GM12865 (cell line): ENCODE measurements at places on chromosomes 3 and 15.

- no peak for DNase-seq
Observed at GRCh38 chr3:154126651-154127050, 5.5 kb downstream of the ARHGEF26 start.

DNA sequence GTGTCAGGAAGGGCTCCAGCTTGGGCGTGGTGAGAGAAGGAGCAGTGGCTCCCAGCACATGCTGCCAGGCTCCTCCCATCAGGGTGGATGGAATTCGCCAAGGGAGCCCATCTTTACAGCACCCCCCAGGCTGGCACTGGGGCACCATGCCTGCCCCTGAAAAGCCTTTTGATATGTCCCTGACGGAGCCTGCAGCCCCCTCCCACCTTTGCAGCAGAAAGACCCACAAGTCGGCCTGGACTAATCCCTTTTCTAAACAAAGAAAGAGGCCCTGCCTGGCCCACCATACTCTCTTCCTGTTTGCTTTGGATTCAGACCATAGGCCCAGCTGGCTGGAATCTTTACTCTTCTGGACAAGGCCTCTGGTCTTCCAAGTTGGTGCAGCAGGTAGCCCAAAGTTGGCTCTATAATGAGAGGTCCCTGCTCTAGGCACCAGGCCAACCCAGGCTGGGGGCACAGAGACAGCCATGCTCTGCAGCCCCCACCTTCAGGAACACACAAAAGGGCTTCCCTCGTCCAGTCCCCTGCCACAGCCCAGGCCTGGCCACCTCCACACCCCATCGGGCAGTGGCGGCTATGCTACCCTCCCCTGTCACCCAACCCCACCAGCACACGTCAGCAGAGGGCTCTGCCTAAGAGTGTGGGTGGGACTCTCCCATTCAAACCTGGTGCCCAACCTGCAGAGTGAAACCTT is 5.4 kb downstream of the ANPEP start:
- DNase-seq = no peak

DNA sequence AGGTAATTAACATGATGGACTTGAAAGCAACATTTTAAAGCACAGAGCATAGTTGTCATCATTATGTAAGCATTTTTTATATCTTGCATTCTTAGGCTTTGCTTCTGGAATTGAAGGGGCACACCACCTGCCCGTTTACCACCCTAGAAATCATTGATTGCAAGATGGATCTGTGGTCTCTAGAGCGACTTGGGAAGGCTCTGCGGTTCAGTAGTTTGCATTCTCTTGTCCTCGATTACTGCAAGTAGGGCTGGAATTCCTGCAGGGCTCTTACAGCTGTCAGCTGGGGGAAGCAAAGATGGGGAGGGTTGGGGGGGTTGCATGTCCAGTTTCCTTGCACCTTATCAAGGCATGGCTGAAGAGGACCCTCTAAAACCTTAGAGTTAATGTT is 56.7 kb upstream of the RNF7 start:
- DNase-seq = no peak

GRCh38 chr3:52408466-52408865 is 36.4 kb downstream of the SEMA3G start:
- DNase-seq = no peak

- DNase-seq = peak; percentile 87
Observed at GRCh38 chr3:114464548-114464947, 170.7 kb downstream of the TIGIT start.

GRCh38 chr3:195931582-195932273 is 23.4 kb upstream of the TNK2 start:
- no peak for DNase-seq

DNA sequence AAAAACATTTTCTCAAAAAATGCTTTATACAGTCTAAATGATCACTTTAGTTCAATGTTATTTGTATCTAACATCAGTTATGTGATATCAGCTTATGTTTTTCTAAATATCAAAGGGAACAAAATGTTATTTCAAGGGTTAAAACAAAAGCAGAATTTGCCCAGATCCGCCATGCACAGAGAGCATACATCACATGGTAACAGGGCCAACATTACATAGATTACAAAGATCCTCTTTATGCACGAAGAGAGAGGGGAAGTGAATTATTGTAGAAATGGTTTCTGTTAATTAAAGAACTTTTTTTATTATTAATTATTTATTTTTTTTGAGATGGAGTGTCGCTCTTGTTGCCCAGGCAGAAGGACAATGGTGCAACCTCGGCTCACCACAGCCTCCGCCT is 100.8 kb upstream of the MME start:
- no peak for DNase-seq

- DNase-seq = peak; percentile 95
Observed at GRCh38 chr3:46488735-46489361, 8.9 kb upstream of the RTP3 start.

DNA sequence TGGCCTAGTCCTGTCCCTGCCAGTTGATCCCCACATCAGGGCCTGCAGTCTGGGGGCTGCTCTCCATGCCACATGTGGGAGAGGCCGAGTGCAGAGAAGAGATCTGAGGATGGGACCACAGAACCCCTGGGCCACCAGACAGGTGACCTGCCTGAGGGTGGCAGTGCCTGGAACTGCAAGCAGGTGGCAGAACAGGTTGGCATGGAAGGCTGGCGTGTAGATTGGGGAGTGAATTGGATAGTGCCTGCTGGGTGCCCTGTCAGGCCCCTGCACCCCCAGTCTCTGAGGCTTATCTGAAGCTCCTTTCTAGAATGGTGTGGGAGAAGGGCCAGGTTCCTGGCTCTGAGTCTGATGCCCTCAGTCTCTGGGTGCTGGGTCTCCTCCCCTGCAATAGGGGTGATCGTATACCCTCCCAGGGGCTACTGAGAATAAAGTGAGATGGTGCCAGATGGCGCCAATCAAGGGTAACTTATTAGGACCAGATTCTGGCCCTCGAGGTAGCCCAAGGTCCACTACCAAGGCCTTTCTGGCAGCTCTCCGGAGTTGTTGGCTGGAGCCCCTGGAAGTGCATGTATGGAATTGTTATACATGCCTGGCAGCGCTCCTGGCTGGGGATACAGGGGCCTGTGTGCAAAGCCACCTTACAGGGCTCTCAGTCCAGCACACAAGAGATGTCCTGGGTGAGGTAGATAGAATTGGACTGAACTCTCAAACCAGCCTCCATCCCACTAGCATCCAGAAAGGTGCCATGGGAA is 15.7 kb downstream of the C3orf18 start:
- no peak for DNase-seq

DNA sequence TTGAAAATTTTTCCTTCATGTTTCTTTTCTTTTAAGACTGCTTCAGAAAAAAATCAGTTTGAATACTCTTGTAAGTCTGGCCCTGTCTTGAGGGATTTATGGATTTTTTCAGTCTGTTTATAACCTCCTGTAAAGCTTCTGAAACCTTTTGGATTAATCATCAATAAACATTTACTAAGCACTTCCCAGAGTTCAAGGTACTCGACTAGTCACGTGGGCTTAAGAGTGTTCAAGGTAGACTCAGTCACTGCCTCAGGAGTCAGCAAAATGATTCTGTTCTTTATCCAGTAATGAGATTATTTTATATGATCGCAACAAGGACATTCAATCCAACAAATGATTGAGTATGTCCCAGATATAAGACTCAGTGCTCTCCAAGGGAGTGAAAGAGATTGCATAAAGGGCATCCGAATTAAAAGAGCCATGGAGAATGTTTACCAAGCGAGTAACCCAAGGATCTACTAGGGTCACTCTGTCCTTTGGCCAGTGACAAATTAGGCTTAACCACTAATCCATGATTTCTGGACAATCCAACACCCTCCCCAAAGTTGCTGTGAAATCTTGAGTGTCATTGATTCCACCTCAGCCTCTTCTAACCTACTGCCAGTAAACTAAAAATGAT is 726.6 kb upstream of the NAALADL2 start:
- no peak for DNase-seq

- DNase-seq = no peak
Observed at GRCh38 chr3:117234331-117234730, 524.8 kb downstream of the TUSC7 start.

GRCh38 chr3:72153477-72154314 is 368.7 kb upstream of the PROK2 start:
- no peak for DNase-seq

GRCh38 chr3:157089455-157090221 is 70.3 kb downstream of the CCNL1 start:
- peak; percentile 77 for DNase-seq

DNA sequence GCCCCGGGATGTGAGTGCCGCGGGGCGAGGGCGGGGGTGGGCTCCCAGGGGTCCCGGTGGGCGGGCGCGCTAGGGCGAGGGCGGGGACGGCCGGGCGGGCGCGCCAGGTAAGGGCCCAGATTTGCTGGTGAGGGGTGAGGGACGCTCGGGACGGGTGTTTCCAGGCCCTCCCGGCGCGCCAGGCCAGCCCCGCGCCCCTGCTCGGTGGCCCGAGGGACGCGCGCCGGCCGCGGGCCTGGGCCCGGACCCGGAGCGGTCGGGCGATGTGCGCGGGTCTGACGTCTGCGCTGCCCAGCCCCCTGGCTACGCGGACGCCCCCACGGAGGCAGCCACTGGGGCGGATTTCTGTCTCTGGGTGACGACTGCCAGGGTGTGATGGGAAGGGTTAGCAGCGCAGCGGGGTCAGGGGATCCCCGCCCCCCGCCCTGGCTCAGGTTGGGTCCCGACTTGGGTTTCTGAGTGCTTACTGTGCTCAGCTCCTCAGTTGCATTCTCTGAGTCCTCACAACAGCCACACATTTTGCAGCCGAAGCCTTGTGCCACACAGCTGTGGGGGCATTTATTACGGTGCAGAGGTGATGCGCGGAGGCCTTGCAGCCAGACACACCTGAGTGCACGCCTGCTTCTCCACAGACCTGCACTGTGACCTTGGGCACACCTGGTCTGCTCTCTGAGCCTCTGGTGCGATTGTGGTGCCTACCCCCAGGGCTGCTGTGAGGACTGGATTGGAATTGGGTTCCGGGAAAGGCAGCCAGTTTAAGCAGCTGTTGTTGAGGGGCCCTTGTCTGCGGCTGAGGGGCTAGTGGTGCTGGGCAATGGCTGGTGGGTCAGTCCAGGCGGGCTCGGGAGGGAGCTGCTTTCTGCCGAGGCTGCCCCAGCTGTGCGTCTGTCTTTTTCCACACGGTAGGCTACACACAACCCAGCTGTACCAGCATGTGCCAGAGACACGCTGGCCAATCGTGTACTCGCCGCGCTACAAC is 523 bp downstream of the HDAC11 start:
- peak; percentile 11 for DNase-seq

- DNase-seq = no peak
Observed at GRCh38 chr15:82625136-82625535, 22.0 kb downstream of the CPEB1 start.

- no peak for DNase-seq
Observed at GRCh38 chr3:136276049-136276755, 26.1 kb downstream of the PCCB start.

- DNase-seq = peak; percentile 47
Observed at GRCh38 chr3:82354228-82354627, 592.8 kb upstream of the GBE1 start.
